D721Med (cell line): ENCODE measurements at places on chromosomes 7 and 10.

GRCh38 chr10:82267014-82267413 is 392.0 kb downstream of the NRG3 start:
- DNase-seq = no peak

GRCh38 chr10:72026278-72027111 is 61.9 kb downstream of the SPOCK2 start:
- no peak for DNase-seq

DNA sequence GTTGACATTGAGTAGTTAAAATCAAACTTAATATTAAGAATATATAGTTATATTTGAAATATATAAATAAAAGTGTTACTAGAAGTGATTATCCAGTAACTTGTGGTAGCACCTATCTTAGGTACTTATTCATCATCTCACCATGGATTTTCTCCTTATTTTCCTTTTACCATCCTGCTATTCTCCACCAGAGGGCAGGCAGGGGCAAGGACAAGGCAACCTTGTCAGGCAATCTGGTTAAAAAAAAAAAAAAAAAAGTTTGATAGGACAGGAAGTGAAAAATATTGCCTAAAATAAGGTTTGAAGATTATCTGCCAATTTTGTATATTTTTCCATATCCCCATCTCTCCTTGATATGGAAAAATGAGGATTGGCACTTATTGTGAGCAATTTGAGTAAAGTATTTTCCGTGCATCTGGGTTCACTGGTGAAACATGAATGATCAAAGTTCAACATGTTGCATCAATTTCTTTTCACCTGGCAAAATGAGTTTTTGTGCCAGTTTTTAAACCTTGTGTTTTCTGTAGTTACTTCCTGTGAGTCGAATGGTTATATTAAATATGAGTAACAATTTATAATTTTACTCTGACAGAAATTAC is 256.7 kb downstream of the AGMO start:
- no peak for DNase-seq

DNA sequence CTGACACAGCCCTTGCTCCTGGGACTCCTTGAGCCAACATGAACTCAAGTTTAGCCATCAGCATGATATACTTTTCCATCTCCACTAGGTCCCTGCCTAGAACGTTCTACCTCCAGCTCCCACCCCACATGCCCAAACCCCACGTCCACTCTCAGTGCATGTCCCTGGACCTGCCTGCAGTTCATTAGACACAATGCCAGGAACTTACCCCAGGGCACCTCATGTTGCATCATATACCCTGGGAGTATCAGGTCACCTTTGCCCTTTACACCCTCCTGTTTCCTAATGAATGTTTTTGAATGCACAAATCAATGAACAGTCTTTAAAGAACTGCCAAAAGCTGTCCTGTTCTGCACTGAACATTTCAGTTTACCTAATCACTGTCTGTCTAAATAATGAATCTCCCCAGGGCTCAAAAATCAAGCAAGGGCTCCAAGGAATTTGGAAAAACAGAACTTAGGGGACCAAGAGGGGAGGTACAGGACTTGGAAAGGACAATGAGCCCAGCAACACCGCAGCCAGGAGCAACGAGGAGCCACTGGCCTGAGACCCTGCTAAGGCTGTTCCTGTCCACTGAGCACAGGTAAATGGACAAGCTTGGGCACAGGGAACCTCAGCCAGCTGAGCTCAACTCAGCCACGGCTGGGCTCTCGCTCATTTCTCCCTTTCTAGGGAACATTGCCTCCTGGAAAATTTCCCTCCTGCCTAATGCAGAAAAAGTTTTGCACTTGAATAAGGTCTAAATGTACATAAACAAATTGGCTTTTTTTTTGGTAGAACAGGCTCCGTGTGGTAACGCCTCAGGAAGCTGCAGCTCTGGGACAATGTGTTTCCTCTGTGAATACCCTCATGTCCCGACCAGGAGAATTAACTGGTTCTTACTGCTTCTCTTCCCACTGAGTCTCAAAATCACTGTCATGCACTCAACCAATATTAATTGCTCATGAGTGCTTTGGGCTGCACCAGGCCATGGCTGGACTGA is 7.4 kb downstream of the MAT1A start:
- DNase-seq = no peak

DNA sequence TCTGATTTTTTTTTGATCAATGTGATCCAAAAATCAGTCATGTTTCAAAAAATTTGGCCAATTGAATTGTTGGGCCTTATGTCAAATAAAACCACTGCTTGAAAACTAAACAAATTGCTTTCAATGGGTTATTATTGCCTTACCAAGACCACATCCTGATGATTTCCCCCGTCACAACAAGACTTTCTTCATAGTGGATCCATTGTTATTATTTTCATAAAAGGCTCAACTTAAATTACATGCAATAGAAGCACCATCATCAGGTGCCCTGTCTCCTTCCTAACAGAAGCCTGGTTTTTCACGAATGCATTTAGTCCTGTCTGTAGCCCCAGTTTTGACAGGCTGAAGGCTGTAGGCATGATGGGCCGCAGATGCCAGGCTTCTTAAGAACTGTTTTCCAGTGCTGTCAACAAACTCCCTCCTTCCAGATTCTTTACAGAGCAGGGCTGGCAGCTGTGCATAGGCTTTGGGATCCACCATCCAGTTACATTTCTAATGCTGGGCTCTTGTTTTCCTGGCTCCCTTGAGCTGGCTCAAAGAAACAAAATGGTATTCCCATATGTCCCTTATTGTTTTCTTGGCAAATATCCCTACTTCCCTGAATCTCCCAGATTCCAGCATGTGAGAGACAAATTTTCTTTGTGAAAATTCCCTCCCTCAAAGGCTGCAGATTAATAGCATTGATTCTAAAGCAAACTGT is 302.0 kb downstream of the TWIST1 start:
- no peak for DNase-seq

- DNase-seq = no peak
These were observed 68.1 kb downstream of the SCRN1 start for GRCh38 chr7:29921404-29922010.

DNA sequence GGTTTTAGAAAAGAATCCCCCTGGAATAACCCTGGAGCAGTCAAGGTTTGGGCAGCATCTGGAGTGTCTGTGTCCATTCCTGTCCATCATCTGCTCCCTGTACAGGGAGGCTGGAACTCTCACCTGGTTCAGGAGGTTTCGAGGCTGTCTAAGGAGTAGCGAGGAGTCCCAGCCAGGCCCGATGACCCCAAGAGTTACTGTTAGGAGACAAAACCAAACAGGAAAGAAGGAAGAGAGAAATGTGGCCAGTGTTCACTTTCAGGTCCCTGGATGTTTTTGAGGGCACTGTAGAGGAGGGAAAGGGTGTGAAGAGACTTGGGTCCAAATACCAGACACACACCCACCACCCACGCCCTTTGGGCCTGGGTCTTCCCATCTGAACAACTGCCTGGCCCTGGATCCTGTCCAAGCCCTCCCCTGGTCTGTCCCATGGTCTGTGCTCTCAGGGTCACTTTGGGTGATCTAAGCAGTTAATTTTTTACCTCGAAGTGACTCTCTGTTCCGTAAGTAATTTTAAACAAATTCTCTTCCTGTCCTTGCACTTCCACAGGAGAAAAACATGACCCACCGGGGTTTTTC is 117.1 kb downstream of the ZMIZ1 start:
- DNase-seq = no peak

- no peak for DNase-seq
These were observed 109.3 kb downstream of the AOAH start for GRCh38 chr7:36614959-36615358.

DNA sequence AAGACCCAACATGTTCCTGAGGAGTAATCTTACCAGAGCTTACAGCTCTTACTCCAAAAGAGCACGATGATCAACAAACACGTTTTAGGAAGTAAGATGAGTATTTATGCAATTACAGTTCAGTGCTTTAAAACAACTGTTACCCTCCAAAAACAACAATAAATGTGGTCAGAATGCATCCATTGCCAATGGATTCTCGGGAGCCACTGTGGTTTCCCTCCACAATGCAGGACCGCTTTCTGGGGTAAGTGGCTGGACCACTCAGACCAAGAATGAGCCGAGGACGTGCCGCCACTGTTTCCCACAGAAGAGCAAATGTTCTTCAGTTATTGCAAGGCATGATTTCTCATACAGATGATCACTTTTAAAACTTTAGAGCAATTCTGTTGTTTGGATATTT is 232.3 kb upstream of the MKLN1 start:
- DNase-seq = no peak

GRCh38 chr10:74824900-74825370 is 1.5 kb upstream of the KAT6B start:
- DNase-seq = no peak

DNA sequence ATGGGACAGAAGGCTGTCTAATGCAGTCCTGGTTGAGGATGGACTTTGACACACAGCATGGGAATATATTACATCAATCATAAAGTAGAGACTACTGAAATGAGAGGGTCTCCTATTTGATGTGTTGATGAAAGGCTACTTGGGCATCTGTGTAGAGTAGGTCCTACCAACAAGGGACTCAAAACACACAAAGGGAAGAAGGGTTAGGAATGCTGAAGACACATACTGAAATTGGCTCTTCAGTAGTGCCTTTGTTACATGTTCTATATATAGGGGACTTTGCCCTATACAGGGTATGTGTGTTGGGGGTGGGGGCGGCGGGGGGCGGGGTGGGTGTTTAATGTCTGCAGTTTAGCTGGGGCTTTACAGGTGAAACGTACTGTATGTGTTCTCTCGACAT is 7.7 kb downstream of the CUL1 start:
- no peak for DNase-seq

DNA sequence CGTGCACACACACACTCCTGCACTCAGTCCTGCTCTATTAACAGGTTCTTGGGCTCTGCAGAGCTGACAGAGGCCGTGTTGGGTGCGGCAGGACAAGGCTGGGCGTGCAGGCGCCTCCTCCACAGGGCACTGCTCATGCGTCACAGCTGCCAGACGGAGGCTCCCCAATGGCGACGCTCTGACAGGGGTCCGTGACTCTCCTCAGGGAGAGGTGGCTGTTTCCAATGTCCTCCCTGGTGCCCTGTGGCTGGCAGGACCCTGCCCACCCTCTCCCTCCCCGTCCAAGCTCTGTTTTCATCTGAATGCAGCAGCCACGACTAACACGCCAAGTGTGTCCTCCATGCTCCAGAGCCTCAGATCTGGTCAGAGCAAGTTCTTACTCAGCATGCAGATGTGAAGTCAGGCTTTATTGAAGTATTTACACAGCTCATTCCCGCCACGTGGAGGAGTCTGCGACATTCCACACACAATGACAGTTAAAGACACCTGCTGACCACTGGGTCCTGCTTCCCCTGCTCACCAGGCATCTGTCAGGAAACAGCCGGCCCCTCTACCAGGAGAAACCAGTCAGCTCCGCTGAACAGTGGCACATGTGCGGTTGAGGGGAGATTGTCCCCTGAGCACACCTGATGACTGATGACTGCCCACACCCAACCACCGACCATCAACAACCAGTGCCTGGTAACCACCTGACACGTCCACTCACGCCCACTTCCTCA is 116.7 kb downstream of the VIPR2 start:
- DNase-seq = no peak

DNA sequence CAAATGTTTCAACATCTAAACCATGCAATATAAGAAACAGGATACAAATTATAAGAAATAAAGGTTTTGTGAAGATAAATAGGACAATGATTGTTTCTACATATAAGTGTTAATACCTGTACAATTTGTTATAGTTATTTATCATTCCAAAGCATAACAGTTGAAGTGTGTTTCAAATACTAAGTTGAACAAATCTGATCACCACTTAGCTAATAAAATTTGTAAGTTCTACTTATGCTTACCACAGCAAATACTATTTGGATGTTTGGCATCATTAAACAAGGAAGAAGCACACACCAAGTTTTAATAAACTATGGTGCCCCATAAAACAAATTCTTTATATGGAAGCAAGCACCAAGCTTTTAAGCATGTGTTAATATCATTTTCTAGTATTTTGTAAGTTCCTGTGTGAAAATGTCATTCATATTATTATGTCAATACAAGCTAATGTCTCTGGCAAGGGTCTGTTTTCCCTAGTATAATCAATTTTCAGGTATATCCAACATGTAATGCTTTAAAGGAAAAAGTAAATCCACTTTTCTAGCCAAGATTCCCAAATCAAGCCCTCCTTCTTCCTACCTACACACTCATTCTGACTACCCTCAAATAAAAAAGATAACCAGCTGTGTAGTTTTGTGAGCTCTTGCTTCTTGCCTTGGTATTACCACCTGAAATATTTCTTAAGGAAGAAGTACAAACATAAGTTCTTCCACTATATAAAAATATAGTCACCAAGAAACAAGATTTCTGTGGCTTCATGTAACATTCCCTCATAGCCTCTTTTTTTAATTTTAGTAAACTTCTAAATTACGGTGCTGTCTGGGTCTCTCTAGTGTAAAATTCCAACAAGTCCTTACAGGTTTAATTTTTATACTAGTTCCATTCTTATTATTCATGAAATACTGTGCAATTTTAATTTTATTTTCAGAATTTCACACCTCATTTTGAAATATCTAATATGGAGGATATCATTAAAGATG is 9.2 kb downstream of the SKAP2 start:
- no peak for DNase-seq

DNA sequence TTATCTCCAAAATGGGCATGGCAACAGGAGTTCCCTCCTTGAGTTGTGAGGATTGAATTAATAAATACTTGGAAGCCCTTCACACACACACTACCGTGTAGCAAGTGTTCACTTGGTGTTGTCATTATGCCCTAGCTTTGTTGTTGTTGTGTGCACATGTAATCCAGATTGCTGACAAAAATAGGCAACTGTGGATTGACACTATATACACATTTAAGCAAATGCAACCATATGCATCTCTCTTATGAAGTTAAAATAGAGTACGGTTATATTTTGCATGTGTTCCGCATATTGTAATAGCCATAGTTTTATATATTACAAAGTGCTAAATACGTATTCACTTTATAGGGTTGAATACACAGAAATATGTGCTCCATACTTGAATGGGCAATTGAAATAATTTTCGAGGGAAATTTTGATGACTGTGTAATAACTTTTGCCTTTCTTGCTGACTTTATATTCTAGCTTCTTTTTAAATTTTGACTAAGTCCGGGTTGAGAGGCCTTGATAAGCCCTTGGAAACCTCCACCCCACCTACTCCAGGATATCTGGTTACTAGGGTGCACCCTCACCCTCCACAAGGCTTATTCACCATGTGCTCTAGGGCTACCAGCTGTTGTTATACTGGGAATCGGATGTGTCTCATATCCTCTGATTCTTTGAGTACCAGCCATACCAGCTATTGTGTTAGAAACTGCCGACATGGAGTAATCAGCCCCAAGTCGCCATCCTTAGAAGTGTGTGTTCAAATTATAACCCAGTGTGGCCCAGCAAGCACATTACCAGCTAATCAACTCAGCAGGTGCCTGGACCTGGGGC is 265.0 kb downstream of the CAMK1D start:
- no peak for DNase-seq

DNA sequence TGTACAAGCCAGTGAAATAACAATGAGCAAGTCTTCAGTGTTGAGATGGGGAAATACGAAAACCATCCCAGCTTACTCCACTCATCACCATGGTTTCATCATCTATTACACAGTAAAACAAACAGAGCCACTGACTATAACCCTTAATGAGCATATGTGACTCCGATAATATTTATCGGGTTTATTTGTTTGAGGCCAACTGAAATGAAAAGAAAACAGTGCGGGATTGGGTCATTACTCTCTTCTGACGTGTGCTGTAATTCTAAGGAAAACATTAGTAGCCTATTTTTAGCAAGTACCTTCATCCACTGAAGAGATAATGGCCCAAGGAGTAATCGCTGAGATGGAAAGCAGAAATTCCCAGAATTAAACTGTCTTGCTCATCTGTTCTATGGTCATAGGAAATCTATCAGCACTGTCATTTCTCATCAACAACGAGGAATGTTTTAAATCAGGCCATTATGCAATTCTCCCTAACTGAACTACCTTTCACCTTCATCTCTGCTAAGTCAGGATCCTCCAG is 716.5 kb downstream of the INHBA start:
- no peak for DNase-seq
